Hippocampal formation (tissue), 2 donors: ENCODE measurements at places on chromosomes 3 and 15.

- no peak for DNase-seq
Measured at GRCh38 chr15:96234109-96234892, 96.2 kb upstream of the NR2F2 start.

GRCh38 chr3:15015456-15015855 is 49.7 kb downstream of the MRPS25 start:
- DNase-seq = no peak

DNA sequence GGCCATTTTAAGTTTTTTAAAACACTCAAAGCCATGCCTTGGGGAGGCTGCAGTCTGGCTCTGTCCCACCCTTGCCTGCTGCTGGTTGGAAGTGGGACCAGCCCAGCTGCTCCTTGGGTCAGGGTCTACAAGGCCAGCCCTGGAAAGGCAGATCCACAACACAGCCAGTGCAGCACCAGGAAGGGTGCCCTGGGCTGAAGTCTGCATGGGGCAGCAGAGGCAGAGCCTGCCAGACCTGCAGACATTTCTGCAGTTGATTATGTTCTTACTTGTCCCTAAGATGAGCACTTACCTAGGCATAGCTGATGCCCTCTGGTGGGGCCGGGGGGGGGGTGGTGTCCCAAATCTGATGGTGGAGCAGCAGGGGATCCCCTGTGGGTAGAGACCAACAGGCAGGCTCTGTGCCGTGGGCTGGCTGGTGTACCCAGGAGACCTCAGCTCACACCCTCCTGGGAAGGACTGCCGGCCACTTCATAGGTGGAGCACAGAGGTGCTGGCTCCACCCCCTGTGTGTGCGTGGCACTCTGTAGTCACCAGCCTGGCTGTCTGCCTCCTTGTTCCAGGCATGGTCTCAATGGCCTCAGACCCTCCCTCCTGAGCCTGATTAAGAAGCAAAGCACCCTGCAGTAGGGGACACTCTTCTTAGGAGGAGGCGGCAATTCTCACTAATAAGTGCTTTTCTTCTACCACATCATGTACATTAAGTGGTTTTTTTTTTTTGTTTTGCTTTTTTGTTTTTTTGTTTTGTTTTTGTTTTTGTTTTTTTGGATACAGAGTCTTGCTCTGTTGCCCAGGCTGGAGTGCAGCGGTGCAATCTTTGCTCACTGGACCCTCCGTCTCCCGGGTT is 97.4 kb upstream of the KLF13 start:
- no peak for DNase-seq

DNA sequence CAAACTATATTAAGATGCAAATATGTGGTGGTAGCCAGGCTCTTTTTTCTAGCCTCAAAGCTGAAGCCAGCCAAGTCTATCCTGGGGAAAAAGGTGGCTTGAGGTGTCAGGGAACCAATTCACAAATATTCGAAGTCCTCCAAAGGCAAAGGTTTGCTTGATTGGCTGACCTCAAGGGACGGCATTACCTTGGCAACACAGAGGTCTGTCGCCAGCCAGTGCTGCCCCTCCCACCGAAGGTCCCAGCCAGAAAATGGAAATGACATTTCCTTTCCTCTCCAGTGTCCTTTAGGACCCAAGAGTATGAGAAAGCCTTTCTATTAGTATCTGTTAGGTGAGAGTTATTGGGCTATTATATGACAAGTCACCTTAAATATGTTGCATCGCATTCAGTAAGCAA is 96.0 kb upstream of the LIMD1 start:
- DNase-seq = no peak

DNA sequence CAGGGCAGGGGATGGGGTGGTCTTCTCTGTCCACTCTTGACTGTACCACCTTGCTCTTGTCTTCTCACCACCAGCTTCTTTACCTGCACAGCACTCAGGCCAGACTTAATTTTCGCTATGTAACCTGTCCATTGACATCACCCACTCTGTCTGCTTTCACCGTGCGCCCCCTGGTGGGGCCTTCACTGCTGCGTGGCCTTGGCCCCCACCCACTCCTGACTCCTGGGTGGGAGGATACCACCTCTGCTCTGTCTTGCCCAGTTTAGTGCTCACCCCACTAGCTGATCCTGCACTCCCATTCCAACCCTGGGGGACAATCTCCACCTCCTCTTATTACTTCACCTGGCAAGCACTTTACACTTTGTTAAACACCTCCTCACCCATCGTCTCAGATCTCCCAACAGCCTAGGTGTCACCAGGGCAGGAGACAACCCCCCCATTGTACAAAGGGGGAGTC is 17.7 kb downstream of the PTH1R start:
- peak; percentile 19 for DNase-seq

- DNase-seq = no peak
Measured at GRCh38 chr15:31303726-31304648, 22.6 kb upstream of the KLF13 start.

DNA sequence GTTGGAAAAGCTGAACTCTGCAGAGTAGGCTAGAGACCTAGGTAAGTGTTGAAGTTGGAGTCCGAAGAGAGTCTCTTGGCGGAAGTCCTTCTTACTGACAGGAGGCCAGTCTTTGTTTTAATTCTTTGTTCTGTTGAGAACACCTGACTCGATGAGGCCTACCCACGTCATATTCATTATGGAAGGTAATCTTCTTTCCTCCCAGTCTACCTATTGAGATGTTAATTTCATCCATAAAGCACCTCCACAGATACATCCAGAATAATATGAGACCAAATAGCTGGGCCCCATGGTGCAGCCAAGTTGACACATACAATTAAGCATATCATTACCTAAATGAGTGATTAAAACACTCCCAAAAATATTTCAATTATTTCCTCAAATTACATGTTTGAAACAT is 515.5 kb downstream of the CADM2 start:
- no peak for DNase-seq

DNA sequence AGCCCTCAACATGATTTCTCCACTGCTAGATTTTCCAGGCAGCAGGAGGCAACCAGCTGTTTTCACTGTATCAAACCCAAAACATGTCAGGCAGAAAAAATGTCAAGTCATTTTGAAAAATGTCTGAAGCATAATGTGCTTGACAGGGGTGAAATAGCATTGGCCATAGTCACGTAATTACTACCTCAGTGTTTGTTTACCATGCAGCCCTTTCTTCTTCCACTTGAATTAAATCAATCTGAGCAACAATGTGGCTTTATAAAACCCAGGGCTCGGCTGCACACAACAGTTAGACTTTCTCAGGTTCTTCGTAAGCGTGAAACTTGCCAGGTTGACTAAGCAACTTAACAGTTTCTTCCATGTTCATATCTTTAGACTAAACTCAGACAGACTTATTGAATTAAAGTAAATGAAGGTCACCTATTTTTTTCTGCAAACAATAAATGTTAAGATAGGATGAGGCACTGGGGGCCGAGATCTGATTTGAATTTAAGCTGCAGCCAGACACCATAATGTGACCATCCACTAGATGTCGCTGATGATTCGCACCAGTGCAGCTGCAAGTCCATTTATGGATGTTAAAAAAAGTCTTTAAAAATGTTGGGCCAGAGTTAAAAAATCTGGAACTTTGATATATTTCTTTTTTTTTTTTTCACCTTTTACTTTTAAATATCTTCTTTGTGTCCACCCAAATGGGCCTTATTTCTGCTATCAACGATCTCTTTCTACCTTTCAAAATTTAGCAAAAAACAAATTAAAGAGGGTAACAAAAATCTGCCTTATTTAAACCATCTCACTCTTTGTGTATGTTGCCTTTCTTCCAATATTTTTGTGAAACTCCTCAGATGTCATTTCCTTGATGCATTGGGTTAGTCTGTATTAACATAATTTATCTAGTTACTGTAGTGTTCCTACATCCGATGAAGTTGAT is 305.9 kb downstream of the CACNA2D3 start:
- peak; percentile 4 for DNase-seq
